Hematopoietic multipotent progenitor cell treated with erythropoietin and hydrocortisone succinate and interleukin-3 and kit ligand, for 6 days (in vitro differentiated cells): ENCODE measurements at places on chromosomes 3 and 15.
A peak's percentile ranks its signal among the peaks of the same experiment; 100 is the strongest.

DNA sequence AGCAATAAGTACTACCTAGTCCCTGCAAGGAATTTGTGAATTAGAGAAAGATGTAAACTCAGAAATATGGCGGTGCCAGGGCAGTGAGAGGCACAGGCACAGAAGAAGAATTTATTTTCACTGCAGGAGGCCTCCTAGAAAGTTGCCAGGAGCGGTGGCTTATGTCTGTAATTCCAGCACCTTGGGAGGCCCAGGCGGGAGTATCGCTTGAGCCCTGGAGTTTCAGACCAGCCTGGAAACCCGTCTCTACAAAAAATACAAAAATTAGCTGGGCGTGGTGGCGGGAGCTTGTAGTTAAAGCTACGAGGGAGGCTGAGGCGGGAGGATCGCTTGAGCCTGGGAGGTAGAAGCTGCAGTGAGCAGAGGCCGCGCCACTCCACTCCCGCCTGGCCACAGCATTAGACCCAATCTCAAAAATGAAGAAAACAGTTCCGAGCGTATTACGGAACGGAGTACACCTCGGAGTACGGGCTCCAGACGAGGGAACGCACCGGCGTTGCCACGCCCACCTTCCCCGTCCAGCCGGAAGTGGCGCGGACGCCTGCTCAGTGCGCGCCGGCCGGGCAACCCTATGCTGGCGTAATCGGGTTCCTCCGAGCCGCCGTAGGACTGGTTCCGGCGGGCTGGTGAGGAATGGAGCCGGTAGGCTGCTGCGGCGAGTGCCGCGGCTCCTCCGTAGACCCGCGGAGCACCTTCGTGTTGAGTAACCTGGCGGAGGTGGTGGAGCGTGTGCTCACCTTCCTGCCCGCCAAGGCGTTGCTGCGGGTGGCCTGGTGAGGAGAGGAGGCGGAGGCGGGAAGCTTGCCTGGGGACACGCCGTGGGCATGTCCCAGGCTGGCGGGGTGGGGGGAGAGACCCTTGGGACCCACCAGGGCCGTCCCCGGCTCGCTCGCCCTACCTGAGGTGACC, at the start of gene FBXO22:
Gene FBXO22 (plus strand): TSS at position 548 of the 909 bp plus-strand sequence. CDS start 86 bp downstream, at position 634.
- peak; percentile 96 for DNase-seq

GRCh38 chr3:129161860-129162271, 1.0 kb upstream of the ISY1 start:
- DNase-seq: peak; percentile 59

- DNase-seq: no peak
These were observed 28.3 kb upstream of the MINDY4B start for GRCh38 chr3:150933473-150933995.

GRCh38 chr3:122355612-122356011, 27.4 kb downstream of the MIX23 start:
- peak; percentile 71 for DNase-seq

DNA sequence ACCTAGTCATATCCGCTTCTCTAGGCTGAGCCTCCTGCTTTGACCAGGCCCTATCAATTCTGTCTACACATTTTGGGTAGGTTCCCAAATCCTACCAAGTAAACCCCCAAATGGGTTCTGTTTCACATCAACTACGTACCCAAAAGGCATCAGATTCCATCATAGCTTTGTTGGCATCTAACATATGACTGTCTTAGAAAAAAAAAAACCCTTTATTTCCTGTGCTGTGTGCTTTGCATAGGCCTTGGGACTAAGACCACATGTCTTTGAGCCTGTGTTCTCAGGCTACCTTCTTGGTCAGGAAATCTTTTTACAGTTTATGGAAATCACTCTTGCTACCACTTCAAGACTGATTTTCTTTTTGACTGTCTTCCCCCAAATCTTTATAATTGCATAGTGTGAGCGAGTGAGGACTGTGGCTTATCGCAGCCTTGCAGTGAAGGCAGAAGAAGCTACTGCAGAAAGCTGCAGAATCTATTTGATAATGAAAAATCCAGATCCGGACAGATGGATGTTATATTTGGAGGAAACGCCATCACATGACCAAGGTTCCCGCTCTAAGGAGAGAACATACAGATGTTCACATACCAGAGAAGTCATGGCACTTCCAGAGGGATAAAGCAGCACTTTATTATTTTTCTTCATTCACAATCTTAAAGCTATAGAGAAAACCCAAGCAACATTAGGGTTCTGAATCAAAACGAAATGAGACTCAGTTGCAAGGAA, 111.2 kb downstream of the EOMES start:
- no peak for DNase-seq

GRCh38 chr3:116971531-116971930, 262.0 kb downstream of the TUSC7 start:
- DNase-seq: no peak

DNA sequence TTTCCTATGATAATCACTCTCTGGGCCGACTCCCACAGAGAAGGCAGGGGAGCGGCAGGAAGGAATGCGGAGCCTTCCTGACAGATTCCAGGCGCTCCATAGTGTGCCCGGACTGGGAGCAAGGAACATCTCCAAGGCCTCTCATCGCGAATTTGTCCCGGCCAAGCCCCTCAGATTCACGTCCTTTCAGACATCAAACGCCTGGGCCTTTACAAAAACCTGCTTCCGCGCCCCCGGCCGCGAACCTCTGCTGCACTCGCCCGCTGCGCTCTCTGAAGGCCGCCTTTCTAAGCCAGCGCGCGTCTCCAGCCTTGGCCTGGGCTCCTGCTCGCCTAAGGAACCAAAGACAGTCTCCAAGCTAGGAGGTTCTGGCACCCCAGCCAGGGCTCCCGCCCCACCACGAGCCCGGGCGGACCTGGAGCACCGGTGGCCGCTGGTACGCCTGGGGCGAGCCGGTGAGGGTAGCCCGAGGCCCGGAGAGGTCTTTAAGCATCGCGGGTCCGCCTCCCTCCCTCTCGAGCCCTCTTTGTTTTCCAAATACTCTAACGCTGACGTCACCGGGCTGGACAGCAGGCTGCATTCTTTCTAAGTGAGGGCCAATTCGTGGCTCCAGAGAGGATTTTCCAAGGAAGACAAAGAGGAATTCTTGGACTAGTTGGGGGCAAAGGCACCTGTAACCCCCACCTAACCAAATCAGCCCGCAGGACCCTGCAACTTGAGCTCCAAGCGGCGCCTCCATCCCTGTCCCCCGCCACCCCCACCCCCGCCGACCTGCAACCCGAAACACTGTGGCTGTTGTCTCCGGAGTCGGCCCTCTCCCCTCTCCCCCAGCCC, 759 bp downstream of the AMOTL2 start:
- DNase-seq: no peak

DNA sequence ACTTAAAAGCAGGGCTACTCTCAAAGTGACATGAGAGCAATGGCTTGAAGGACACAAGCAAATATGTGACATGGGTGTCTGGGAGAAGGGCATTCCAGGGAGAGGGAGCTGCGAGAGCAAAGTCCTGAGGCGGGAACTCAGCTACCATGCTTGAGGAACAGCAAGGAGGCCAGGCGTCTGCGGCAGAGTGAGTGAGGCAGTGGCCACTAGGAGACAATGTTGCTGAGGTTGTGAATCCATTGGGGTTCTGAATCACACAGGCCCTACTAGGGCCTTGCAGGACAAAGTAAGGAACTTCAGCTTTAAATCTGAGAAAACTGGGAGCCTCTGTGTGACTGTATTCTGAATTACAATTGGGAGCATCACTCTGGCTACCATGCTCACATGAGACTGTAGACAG, 94.1 kb upstream of the PRICKLE2 start:
- DNase-seq: no peak

GRCh38 chr3:33954956-33955355, 156.5 kb downstream of the PDCD6IP start:
- DNase-seq: peak; percentile 6

GRCh38 chr3:4739289-4740236, 239.7 kb upstream of the BHLHE40 start:
- DNase-seq: peak; percentile 80

GRCh38 chr15:68028137-68028887, 25.8 kb upstream of the PIAS1 start:
- DNase-seq: no peak

DNA sequence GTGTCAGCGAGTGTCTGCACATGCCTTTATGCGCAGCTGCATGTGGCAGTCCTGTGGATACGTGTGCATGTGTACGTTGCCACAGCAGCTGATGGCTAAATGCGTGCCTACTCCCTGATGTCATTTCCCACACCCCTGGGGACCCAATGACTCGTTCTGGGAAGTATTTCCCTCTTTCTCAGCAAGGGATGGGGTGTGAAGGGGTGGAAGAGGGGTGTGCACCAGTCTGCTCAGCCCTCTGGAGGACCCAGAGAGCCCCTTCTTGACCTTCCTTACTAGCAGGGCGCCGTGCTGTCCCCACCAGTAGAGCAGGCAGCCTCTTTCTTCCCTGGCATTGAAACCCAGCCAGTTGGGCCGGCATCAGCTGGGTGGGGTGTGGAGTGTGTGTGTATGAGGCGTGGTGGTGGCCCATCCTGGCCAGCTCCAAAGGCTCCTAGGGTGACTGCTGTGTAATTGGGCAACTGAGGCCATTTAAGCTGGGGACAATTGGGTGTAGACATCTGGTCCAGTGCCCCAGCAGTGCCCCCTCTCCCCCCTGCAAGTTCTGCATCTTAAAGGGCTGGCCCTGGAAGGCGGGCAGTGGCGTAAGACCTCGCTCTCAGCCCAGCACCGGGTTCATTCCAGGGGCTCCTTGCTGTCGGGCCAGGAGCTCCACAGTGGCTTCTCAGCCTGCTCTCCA, 19.2 kb downstream of the SNX33 start:
- no peak for DNase-seq

DNA sequence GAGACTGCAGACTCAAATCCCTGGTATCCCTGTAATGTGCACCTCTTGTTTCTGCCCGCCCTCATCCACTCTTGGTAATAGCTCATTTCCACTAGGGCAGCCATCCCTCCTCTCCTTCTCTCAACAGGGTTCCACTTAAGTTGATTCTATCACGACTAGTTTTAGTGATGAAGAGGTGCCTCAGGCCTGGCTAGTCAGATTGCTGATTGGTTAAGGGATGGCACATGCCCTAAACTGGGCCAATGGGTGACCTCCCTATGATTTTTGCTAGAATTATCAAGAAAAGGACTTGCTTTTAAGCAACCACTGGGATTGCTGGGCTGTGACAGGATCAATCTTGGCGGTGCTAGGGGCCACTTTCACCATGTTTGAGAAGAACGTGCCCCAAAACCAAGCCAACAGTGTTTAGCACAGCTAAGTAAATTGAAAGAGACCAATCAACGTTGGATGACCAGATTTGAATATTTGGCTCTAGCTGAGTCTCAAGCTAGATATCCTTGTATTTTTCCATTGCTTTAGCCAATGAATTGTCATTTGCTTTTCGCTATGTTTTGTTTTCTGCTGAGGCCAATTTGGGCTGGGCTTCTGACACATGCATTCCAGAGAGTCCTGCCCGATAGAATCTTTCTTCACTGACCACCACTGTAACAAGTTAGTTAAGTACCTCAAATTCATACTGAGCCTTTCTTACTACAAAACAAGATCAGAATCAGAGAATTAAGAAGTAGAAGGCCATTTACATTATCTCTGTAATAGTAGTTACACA, 131.0 kb downstream of the PDZRN3 start:
- no peak for DNase-seq

GRCh38 chr3:53194210-53195065, 33.4 kb downstream of the PRKCD start:
- no peak for DNase-seq

DNA sequence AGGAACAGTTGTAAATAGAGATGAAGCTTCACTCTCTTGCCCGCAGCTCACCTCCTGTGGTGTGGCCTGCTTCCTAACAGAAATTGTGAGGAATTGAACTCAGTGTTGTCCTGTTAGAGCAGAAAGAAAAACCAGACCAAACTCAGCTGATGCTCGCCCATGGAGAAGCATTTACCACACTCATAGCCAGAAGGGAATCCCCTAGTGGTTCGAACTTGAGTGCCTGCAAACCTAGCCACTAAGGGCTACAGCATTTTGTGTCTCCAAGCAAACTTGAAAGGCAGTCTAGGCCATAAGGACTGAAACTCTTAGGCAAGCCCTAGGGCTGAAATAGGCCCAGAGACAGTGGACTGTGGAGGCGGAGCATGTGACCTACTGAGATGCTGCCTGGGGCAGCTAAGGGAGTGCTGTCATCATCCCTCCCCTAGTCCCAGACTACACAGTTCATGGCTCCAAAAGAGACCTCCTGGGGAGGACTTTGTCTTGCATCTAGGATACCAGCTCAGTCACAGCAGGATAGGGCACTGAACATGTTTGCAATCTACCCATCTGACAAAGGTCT, 44.5 kb upstream of the MCTP2 start:
- no peak for DNase-seq

GRCh38 chr3:195062866-195063540, 208.0 kb downstream of the XXYLT1 start:
- DNase-seq: no peak

DNA sequence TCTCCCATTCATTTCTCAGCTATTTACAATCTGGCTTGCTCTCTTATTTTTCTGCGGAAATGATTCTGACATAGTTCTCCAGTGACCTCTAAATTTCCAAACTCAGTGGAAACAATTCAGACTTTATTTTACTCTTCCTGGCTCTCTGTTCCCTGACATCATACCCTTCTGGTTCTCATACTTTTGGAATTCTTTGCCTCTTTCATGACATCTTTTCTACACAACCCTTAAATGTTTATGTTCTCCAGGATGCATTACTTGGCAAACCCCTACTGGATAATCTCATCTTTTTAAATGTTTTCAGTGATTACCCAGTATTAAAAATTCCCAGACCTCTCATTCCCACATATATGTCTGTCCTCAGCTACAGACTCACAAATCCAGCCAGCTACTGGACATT, 23.9 kb upstream of the PLSCR4 start:
- no peak for DNase-seq

- DNase-seq: no peak
These were observed 56.5 kb upstream of the GATA2 start for GRCh38 chr3:128549283-128550112.

DNA sequence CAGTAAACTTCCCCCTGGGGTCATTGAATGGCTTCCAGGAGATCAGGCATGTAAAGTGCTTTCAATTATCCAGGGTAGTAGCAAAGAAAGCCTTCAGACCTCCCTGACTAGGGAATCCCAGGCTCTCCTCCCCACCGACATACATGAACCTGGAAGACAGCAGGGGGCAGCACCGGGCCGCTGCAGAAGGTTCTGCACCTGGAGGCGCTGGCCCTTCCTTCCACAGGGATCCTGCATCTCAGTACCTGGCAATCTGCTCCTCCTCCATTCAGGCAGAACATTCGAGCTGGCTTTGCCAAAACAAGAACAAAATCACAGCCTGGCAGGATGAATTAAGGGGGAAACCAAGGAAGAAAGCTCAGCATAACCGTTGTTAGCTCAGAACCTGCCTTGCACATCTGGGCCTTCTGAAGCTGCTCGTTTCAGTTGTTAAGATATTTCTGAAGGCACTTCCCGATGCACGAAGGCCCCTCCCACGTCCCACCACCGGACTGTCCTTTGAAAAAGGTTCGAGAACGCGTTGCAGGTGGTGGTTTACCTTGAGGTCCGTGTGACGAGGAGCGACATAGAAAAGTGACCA, 237.7 kb downstream of the SLCO3A1 start:
- DNase-seq: no peak

DNA sequence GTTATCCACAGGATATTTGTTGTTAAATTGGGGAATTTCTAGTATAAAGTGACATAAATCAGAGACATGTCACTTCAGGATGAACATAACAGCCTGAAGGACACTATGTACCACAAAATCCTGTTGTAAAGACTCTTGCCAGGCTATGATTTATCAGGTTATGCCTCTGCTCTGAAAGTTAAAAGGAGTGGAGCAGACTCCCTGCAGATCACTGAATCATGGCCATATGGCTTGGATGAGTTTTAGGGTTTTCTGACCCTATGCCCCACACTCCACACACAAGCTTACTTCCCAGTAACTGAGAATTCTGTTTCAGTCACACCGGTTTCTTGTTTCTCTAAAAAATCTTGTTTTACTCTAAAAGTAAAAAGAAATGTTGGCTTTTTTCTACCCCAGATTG, 869.4 kb downstream of the NAALADL2 start:
- DNase-seq: no peak
